Right atrium auricular region (tissue), 2 donors: ENCODE measurements at places on chromosomes 16 and 17. TPM values are rescaled to one million over a fixed set of nuclear protein-coding genes. Genes with fewer than 3 reads are reported as not detected.

Gene WDR45B
- 46.4 TPM for total RNA-seq

DNA sequence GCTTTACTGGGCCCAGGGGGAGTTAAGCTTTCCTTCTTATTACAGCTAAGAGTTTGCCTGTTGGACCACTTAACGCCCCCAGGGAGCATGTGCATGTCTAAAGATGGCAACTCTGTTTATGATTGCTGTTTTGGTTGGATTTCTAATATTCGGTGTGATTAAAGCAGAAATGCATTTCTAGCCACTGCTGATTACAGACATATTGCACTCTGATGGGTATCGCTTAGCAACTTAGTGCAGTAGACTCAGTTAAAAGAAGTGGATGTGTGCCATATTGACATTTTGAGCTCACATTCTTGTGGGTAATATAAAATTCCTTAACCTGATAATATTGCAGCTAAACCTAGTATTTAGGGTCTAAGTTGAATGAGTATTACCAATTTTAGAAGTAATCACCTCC is 4.2 kb downstream of the NF1 start:
- no peak for DNase-seq

- DNase-seq: no peak
Observed at GRCh38 chr17:38564869-38565268, 40.9 kb downstream of the SRCIN1 start.

DNA sequence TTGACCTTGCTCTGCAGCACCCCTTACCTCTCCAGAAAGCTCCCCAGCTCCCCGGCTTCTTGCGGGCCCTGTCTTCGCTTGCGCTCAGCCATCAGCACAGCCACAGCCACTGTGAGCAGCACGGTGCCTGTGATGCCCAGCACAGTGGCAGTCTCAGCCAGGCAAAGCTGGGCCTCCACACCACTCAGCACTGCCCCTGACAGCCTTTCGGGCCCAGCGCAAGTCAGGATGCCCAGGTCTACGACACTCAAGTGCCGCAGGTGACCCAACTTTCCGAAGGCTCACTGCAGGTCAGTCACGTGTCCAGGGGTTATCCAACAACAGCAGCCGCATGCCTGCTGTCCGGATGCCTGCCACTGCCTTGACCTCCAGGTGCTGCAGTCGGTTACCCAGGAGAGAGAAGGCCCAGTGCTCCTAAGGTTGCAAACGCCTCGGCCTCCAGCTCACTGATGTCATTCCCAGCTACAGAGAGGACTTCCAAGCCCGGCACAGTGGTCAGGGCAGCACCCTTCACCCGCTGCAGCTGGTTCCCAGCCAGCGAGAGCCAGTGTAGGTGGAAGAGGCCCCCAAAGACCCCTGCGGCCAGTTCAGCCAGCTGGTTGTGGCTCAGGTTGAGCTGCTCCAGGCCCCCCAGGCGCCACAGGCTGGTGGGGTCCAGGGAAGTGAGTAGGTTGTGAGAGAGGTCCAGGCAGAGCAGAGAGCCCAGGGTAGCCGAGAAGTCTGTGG is 8.9 kb upstream of the TMEM101 start:
- no peak for DNase-seq

DNA sequence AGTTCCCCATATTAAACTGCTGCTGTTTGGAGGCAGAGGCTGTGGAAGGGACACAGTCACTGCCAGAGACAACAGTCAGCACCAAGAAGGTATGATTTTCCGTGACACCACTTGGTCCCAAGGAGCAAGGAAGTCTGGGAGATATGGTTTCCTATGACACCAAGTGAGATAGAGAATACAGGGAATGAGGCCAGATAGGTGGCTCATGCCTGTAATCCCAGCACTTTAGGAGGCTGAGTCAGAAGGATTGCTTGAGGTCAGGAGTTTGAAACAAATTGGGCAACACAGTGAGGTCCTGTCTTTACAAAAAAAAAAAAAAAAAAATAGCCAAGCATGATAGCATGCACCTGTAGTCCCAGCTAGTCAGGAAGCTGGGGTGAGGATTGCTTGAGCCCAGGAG is 90.8 kb downstream of the ABCC12 start:
- no peak for DNase-seq

DNA sequence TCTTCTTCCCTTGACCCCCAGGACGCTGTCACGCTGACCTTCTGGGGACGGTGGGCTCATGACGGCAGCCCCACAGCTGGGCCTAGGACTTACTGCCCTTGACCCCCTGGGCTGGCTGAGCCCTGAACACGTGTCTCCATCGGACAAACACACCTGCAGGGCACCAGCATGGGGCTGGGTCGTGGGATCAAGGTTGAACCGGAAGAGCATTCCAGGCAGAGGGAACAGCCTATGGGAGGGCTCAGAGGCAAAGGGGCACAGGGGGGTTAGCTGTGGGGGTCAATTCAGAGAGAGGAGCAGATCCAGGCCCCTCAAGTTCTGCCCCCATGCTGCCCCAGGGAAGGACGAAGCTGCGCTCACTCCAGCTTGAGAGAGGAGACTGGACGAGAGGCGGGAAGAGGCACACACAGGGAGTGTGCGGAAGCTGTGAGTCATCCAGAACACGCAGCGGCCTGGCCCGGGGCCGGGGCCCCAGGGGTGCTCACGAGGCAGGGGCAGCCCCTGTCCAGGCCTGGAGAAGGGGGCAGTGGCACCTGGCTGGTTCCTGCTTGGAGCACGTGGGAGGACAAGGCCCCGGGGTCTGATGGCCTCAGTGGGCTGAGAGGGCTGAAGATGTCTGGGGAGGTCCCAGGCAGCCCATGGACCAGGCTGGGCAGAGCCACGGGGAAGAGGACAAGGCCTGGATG is 9.9 kb downstream of the SSTR5 start:
- DNase-seq: no peak

GRCh38 chr17:50043290-50044148 is 12.4 kb upstream of the ITGA3 start:
- DNase-seq: peak; percentile 74

Gene IL4R
- 11.9 TPM for total RNA-seq

GRCh38 chr17:31279401-31279800 is 17.6 kb downstream of the OMG start:
- no peak for DNase-seq

DNA sequence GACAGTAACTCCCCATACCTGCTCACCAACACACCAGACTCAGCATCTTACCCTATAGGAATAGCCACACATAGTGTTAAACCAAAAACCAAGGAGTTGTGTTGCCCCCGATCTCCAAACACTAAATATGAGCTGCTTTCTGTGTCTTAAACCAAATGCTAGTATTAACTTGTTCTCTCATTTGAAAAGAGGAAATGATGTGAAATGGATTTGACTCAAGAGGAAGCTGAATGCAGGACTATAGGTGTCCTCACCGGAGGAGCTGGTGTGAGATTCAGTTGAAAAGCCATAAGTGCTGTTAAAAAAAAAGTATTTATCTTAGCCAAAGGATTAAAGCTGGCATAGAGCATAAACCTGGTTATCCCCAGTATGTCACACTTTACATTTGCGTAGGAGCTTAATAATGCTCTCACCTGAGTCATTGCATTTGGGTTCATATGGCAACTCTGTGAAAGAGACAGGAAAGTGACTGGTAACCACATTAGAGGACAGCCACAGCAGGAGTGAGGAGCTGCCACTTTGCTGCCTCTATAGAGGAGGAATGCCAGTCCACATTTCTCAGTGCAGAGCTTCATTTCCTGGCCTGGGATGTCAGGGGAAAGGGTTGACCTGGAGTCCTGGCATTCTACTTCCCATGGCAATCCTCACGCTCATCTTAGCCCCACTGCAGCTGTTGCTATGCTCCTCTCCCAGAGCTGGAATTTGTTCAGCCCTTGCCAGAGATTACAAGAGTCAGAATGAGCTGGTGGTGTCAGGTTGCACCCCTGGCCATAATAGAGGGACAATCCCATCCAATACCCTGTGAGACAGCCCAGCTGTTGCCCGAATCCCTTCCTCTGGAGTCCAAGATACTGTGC is 143.3 kb upstream of the ANKFN1 start:
- DNase-seq: no peak

DNA sequence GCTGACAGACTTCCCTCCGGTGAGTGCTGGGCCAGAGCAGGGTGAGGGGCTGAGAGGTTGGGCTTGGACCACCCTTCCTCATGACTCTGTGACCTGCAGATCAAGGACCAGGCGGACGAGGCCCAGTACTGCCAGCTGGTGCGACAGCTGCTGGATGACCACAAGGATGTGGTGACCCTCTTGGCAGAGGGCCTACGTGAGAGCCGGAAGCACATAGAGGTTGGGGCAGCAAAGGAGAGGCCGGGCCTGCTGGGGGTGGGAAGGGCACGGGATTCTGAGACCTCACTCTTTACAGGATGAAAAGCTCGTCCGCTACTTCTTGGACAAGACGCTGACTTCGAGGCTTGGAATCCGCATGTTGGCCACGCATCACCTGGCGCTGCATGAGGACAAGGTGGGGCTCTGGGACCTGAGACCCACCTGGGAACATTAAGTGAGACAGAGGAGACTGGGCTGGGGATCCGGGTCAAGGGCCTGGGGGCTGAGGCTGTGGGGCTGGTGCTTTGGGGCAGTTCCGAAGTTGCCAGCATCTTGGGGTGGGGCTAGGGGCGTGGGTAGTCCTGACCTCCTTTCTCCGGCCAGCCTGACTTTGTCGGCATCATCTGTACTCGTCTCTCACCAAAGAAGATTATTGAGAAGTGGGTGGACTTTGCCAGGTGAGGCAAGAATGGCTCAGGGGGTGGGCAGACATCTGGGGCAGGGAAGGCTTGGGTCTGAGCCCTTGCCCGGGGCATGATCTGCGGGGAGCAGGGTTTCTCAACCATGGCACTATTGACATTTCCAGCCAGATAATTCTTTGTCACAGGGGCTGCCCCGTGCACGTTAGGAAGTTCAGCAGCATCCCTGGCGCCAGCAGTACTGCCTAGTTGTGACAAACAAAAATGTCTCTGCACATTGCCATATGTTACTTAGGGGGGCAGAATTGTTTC is 2.2 kb downstream of the BCKDK start:
- DNase-seq: no peak

GRCh38 chr17:1529863-1530262 is 13.5 kb upstream of the INPP5K start:
- no peak for DNase-seq

Gene ACSM2A
- not detected for total RNA-seq

Gene KRT27
- not detected for total RNA-seq

GRCh38 chr17:29041091-29041490 is 1.9 kb upstream of the PIPOX start:
- DNase-seq: no peak

DNA sequence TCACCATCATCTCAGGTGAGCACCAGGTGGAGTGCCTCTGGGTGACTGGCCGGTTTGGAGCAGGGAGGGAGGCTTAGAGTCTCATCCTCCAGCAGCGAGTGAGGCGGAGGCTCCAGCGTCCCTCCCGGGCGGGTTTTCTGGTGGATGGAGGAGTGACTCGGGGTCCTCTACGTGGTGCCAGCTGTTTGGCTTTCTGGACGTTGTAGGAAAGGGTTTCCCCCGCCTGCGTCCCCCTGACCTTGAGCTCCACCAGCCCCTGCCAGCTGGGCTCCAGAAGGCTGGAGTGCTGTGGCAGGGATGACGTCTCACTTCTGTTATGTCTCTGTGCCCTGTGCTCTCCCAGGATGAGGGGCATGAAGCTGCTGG is 522 bp downstream of the DNASE1 start:
- no peak for DNase-seq

DNA sequence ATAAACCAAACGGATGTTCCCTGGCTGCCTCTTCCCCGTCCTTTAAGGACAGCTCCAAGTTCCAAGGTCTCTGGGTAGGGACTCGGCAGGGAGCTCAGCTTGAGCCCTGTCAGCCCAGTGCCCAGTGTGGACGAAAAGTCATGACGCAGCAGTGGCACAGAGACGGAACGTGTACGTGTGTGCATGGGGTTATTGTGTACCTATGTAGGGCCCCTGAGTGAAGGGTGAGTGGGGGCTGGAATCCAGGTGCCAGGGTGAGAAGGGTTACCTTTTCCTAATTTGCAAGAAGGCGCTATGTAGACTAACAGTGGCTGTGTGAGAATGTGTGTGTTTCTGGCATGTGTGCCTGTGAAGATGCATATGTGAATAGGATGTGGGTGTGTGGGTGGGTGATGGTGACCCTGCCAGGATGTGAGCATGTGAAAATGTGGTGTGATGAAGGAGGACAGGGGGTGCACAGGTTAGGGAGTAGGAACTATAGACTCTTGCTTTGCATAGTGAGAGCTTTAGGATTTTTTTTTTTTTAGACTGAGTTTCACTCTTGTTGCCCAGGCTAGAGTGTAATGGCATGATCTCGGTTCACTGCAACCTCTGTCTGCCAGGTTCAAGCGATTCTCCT is 6.0 kb downstream of the SCN4A start:
- DNase-seq: no peak

DNA sequence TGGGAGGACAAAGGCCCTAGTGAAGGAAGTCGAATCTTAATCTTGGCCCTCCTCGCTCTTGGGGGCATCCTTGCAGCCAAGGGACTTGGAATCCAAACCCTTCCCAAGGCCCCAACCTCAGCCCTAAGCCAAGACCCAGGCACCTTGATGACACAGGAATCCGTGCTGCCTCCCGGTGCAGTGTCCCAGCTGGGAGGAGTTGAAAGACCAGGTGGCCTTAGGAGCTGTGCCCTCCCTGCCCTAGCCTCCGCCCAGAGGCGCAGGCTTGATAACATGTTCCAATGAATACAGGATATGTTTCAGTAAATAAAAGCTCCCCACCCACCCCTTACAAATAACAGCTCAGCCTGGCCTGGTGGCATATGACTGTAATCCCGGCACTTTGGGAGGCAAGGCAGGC is at the start of gene CHST5:
Gene CHST5, minus strand, starts transcription at position 208 of the 400 bp plus-strand sequence. CDS start 5,724 bp downstream, outside the sequence.
- no peak for DNase-seq

DNA sequence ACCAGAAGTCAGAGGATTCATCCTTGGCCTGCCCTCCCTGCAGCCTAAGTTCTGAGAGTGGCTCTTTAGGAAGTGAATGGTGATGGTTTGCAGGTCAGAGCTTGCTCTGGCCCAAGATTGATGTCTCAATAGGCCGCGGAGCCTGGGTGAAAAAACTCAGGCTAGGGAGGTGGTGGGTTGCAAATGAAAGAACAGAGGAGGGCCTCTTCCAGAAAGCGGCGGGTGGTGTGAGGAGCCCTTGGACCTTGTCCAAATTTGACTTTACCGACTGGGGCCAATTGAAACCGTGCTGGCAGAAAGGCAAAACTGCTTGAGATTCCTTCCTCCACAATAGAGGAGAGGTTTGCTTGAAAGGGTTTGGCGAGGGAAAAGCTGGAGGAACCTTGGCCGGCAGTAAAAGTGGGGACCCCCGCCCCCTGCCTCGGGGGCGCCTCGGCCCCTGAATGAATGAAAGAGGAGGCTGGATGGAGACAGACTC is 331.3 kb downstream of the SEC14L1 start:
- DNase-seq: peak; percentile 73

Gene KRT33A
- total RNA-seq: not detected

GRCh38 chr16:4612977-4613635 is 1.6 kb downstream of the UBALD1 start:
- no peak for DNase-seq

Gene PYDC1
- total RNA-seq: not detected

Gene CSH2
- not detected for total RNA-seq
